Kidney epithelial cell (primary cell): ENCODE measurements at places on chromosomes 11 and 22. TPM values are rescaled to one million over a fixed set of nuclear protein-coding genes. Genes with fewer than 3 reads are reported as not detected.

ART5 gene
- total RNA-seq, result 0.21 and 0.54 TPM in 2 replicates

TCP11L1 gene
- total RNA-seq, result 22.3 and 26.1 TPM in 2 replicates

DMC1 gene
- total RNA-seq, result 0.75 and 1.5 TPM in 2 replicates

SEZ6L gene
- total RNA-seq, result not detected in 2 replicates

DNA sequence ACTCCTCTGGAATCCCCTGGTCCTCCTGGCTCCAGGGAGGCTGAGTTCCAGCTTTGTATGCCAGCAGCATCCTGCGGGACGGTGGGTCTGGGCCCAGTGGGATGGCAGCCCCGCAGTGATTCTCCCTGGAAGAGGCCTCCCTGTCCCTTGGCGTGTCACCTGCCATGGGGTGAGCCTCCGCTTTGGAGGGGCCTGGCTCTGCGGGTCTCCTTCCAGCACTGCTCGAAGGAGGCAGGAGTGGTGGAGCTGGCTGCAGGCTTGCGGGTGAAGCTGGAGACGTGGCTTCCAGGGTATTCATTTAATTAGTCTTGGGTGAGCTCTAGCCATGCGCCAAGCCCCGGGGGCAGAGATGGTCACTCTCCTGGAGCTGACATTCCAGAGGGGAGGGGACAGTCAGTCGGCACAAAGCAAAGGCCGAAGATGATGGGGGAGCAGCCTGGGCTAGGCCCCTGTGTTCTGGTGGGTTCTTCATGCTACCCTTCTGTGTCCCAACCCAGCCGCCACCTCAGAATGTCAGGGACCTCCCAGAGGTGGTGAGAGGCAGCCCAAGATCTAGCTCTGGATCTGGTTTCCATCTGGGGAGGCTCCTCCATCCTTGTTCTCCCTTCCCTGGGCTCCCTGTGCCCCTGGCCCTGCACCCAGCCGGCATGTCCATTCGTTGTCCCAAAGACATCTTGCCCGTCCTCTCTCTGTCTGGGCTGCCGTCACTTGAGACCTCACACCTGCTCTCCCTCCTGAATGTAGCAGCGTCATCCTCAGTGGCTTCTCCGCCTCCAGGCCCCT lies 1332.5 kb downstream of the BRD1 start:
- DNase-seq, result no peak

DNA sequence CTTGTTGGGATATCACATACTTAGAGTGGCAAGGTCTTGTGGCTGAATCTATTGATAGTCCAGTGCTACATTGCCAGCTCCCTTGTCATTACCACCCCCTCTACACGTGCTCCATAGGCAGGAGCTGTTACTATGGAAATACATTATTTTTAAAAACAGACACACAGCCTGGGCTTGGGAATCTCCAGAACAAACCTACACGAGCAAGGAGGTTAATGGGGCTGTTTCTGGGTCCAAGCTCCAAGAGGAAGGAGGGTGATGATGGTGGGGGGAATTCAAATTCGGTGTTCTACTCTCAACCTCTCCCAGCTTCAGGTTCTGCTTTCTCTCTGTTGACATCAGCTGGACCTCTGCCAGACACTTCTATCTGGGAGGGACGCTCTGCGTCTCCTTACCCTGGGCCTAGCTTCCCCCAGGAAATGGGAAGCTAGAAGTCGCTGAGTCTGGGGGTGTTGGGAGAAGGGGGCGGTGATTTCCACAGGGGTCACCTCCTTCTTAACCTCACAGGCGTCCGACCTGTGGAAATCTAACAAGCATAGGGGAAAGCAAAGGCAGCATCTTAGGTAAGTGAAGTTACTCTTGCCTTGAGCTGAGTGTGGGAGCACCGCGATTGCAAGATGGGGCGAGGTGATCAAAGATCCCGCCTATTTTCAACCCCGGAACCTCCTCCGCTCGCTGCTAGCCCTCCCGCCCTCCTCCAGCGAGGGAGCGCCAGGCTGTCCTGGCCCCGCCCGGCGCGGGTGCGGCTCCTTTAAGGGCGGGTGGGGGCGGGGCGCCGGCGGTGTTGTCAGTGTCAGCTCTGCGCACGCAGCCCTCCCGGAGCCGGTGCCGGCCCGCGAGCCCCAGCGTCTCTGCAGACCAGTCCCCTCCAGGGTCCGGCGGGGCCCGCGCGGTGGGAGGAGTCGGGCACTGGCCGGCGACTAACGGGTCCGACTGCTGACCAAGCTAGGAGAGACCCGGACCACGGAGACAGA lies at the start of gene C2CD2L:
C2CD2L (plus strand) TSS at position 781 of the 974 bp plus-strand sequence. CDS start 398 bp downstream, outside the sequence.
- DNase-seq, result peak; percentile 54

- no peak for DNase-seq
These were observed 709 bp upstream of the ST3GAL4 start for GRCh38 chr11:126354631-126355323.

GRCh38 chr11:116310698-116311097 lies 462.1 kb downstream of the BUD13 start:
- DNase-seq, result no peak

- peak; percentile 85 for DNase-seq
These were observed 6.3 kb downstream of the ARHGEF17 start for GRCh38 chr11:73314117-73314961.

DNA sequence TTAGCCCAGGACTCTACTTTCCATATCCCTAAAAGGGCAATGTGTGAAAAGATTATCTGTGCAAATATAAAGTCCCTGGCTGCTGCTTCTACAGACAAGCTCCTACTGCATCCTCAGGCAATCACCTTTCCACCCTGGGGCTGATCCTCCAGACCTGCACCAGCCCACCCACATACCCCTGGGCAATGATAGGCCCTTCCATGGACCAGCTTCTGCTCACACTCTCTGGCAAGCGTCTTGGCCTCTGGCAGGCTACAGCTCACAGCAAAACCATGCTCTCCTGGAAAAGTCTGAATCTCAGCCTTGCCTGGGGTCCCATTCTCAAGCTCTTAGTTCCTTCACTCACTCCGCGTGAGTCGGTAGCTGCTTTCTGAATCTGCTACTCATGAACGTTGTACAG lies 69.5 kb downstream of the IGLL5 start:
- DNase-seq, result no peak

DNA sequence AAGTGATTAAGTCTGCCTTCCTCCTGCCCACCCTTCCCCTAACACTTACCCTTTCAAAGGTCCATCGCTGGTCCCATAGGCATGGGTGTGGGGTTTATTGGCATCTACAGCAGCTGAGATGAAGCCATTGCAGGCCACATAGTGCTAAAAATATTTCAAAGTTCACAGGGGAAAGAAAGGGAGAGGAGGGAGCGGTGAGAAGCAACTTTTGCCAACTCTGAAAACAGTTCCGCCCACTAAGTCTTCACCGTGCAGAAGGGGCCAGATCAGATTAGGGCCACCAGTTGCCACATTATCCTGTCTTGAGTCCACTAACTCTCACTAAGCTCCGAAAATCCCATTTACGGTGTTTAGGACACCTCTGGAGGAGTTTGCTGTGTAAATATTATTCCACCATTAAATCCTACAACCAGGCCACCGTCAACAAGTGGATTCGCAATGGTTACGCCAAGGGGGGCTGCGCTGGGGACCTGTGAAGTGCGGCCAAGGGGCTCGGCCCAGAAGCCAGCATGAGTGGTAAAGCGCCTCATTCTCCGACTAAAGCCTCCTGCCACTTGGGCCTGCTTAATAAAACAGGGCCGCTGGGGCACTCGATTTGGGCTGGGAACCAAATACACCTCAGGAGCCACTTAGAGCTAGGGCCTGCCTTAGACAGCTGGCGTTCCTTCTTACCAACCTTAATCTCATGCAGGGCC lies 534.9 kb downstream of the MIAT start:
- DNase-seq, result no peak
